Sigmoid colon (tissue), 7 donors: ENCODE measurements at places on chromosomes 12 and 14. TPM values are rescaled to one million over a fixed set of nuclear protein-coding genes. Genes with fewer than 3 reads are reported as not detected.

GRCh38 chr14:104386151-104386841, 193.3 kb upstream of the C14orf180 start:
- no peaks in the 10 kb centered on the region for H3K4me1 ChIP-seq
- peak; percentile 61 for DNase-seq
- no peak overlapping the region for H3K4me3 ChIP-seq
- H3K27me3 ChIP-seq: no peaks in the 10 kb centered on the region
- H3K36me3 ChIP-seq: no peaks in the 10 kb centered on the region

GRCh38 chr12:70443062-70443673, 77.1 kb downstream of the KCNMB4 start:
- H3K27me3 ChIP-seq: no peaks in the 10 kb centered on the region
- DNase-seq: no peak
- no peak overlapping the region for H3K27ac ChIP-seq
- no peak overlapping the region for H3K4me3 ChIP-seq
- H3K36me3 ChIP-seq: no peaks in the 10 kb centered on the region

GRCh38 chr12:27290501-27291168, 42.0 kb upstream of the BMAL2 start:
- no peaks in the 10 kb centered on the region for H3K36me3 ChIP-seq
- no peaks in the 10 kb centered on the region for H3K27me3 ChIP-seq
- H3K27ac ChIP-seq: peak overlapping the region; percentile 37
- no peak for DNase-seq

DNA sequence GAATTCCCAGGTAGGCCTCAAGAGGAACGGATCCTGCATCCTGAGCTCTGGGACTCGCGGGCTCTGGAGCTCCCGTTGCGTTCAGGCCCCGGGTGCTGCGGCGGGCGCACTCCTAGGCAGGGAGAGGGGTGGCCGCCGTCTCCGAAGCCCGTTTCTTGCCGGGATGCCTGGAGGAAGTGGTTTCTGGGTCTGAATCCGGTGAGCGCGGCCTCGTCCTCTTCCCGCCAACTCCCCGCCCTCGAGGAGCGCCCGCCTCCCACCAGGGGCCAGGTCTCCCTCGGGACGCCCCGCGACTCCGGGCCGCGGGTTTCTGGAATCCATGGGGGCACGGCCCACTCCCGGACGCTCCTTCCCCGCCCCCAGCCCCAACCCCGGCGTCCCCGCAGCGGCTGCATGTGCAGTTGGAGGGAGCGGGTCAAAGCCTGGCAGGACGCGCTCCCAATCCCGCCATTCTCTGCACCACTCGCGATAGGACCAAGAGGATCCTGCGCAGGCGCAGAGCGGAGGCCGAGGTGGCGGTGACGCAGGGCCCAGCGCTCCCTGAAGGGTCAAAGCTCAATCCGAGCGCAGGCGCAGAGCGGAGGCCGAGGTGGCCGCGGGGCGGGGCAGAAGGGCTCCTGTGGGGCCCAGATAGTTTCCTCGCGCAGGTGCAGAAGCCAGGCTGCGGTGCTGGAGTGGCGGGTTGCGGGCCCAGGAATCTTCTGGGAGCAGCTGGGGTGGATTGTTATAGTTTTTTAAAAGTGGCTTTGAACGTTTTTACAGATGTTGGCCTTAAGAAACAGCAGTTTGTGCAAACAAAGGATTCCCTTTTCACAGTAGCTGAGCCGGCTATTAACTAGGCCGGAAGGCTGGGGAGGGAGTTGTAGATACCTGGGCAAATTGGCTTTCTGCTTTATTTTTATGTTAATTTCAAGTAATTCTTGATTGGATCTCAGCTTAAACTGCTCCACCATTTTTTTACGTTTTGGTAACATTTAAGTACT, 796.4 kb downstream of the AACS start:
- no peaks in the 10 kb centered on the region for H3K4me1 ChIP-seq
- H3K4me3 ChIP-seq: peak overlapping the region; percentile 41
- peaks cover 6% of the 10 kb centered on the region for H3K27me3 ChIP-seq
- H3K27ac ChIP-seq: no peak overlapping the region

- peak overlapping the region; percentile 93 for H3K27ac ChIP-seq
- peaks cover 27% of the 10 kb centered on the region for H3K4me1 ChIP-seq
- H3K27me3 ChIP-seq: no peaks in the 10 kb centered on the region
- peak overlapping the region; percentile 66 for H3K4me3 ChIP-seq
- peak; percentile 53 for DNase-seq
- no peaks in the 10 kb centered on the region for H3K36me3 ChIP-seq
Measured at GRCh38 chr14:73492043-73492552, 1.4 kb downstream of the RIOX1 start.

Gene TMCC3
- total RNA-seq: 4.9 TPM

Gene ERH
- total RNA-seq: 65.6 TPM

Gene APOLD1
- total RNA-seq: 21.2 TPM

Gene LMNTD1
- total RNA-seq: 1.9 TPM

DNA sequence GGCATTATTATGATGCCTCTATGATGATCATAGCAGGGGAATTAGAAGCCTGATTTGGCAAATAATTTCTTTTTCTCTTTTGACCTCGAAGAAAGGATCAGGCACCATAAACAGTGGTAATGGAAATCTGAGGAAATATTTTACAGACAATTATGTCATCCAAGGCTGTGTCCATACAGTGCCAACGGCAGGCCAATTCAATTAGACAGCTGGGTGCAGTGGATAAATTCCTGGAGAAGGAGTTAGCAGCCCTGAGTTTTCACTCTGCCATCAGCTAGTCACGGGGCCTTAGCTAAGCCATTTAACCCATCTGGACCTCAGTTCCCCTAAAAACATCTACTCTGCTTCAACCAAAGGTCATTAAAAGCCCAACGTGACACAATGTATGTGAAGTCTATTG, 4.1 kb downstream of the TPH2 start:
- H3K36me3 ChIP-seq: no peaks in the 10 kb centered on the region
- no peak for DNase-seq
- peaks cover 5% of the 10 kb centered on the region for H3K4me1 ChIP-seq
- no peaks in the 10 kb centered on the region for H3K27me3 ChIP-seq

Gene SMIM10L1
- total RNA-seq: 11.1 TPM

- no peak overlapping the region for H3K4me3 ChIP-seq
- peaks cover 58% of the 10 kb centered on the region for H3K36me3 ChIP-seq
- H3K4me1 ChIP-seq: peaks cover 100% of the 10 kb centered on the region
- no peak for DNase-seq
- peak overlapping the region; percentile 100 for H3K27ac ChIP-seq
Measured at GRCh38 chr14:68919129-68919927, 59.8 kb downstream of the ACTN1 start.

DNA sequence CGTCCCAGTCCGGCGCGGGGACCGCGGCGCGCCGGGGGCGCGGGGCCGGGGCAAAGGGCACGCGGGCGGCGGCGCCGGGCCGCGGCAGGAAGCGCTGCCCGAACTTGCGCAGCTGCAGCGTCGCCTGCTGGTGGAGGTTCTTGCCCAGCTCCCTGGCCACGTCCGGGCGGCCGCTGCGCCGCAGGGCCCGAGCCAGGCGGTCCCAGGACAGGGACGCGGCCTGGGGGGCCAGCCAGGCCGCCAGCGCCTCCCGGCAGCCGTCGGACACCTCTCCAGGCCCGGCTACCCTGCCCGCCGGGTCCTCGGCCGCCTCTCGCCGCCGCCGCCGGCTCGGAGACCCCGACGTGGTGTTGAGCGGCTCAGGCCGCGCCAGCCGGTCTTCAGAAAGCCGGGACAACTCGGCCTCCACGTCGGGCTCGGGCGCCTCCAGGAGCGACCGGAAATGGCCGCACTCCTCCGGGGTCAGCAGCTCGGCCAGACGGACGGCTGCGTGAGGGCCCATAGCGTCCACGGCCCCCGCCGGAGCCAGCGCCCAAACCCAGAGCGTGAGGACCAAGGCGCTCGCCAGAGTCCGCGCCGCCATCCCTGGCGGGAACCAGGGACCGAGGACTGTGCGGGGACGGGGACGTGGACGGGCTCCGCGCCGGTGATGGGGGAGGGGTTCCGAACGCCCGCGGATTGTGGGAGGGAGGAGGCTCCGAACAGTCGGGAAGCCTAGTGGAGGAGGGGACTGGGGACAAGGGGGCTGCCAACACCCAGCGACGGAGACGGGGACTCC, 34.0 kb downstream of the FIGNL2 start:
- H3K4me1 ChIP-seq: no peaks in the 10 kb centered on the region
- peak overlapping the region; percentile 53 for H3K4me3 ChIP-seq
- peak overlapping the region; percentile 68 for H3K27ac ChIP-seq
- H3K36me3 ChIP-seq: no peaks in the 10 kb centered on the region
- H3K27me3 ChIP-seq: peaks cover 24% of the 10 kb centered on the region

Gene PZP
- not detected for total RNA-seq

DNA sequence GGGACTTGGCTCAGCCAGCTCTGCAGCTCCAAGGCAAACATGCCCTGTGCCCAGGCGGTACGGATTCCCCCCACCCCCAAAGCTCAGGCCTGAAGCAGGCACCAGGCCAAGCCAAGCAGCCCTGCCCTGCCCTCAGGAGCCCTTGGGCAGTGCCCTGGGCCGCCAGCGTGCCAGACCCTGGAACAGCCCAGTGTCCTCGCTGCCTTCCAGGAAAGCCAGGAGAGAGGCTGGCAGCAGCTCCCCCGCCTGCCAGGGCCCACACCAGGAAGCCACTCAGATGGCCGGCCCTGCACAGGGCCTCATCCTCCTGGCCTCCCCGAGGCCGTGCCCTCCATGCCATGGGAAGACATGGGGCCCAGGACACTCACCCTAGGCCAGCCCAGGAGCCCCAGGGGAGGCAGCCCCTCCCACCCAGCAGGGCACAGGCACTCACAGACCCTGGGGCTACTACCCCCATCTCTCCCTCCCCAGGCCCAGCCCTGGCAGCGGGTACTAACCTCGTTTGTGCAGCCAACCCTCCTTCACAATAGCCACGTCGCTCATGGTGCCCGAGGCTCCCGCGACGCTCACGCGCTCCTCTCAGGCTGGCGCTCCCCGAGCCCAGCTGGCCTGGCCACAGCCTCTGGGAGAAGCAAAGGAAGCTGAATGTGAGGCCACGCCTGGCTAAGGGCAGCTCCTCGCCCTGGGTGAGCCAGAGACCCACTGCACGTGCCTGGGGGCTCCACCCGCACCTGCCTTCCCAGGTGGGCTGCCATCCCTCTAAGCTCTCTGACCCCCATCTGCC, 3.3 kb downstream of the AKT1 start:
- H3K36me3 ChIP-seq: peaks cover 19% of the 10 kb centered on the region
- H3K4me3 ChIP-seq: no peak overlapping the region
- no peaks in the 10 kb centered on the region for H3K27me3 ChIP-seq
- DNase-seq: no peak

Gene TAS2R14
- total RNA-seq: 5.6 TPM

DNA sequence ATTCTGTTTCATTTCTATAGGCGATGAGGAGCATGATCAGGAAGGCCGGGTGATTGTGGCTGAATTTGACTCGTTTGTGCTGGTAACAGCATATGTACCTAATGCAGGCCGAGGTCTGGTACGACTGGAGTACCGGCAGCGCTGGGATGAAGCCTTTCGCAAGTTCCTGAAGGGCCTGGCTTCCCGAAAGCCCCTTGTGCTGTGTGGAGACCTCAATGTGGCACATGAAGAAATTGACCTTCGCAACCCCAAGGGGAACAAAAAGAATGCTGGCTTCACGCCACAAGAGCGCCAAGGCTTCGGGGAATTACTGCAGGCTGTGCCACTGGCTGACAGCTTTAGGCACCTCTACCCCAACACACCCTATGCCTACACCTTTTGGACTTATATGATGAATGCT, 1.9 kb downstream of the APEX1 start:
- H3K36me3 ChIP-seq: peaks cover 43% of the 10 kb centered on the region
- H3K4me1 ChIP-seq: peaks cover 29% of the 10 kb centered on the region
- DNase-seq: no peak
- H3K4me3 ChIP-seq: no peak overlapping the region

GRCh38 chr12:77992760-77993159, 162.1 kb downstream of the NAV3 start:
- H3K27me3 ChIP-seq: no peaks in the 10 kb centered on the region
- H3K27ac ChIP-seq: no peak overlapping the region
- no peaks in the 10 kb centered on the region for H3K4me1 ChIP-seq

GRCh38 chr12:126830778-126831680, 1435.9 kb upstream of the TMEM132C start:
- DNase-seq: no peak
- H3K27ac ChIP-seq: no peak overlapping the region
- no peaks in the 10 kb centered on the region for H3K36me3 ChIP-seq
- H3K4me1 ChIP-seq: no peaks in the 10 kb centered on the region
- H3K4me3 ChIP-seq: no peak overlapping the region
- H3K27me3 ChIP-seq: no peaks in the 10 kb centered on the region

- H3K27me3 ChIP-seq: no peaks in the 10 kb centered on the region
- H3K4me1 ChIP-seq: peaks cover 41% of the 10 kb centered on the region
- no peak for DNase-seq
Measured at GRCh38 chr12:48681399-48681709, 684 bp downstream of the KANSL2 start.

DNA sequence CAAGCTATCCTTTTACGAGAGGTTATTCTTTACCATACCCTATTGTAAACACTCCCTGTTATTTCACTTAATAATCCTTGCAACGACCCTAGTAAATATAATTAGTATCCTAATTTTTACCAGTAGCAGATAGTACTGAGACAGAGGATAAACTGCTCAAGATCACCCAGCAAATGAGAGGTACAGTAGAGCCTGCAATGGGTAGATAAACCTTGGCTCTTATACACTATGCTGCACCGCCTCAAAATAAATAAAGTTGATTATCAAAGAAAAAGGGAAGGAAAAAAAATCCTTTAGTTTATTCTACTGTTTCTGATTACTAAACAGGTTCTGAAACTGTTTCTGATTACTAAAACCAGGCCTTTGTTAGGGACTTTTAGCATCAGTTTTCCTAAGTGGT, 22.5 kb downstream of the YBX3 start:
- H3K27ac ChIP-seq: no peak overlapping the region
- no peaks in the 10 kb centered on the region for H3K27me3 ChIP-seq
- peaks cover 8% of the 10 kb centered on the region for H3K4me1 ChIP-seq
- no peak for DNase-seq
- peaks cover 40% of the 10 kb centered on the region for H3K36me3 ChIP-seq
